Chondrocyte (in vitro differentiated cells): ENCODE measurements at places on chromosomes 6 and 20. TPM values are rescaled to one million over a fixed set of nuclear protein-coding genes. Genes with fewer than 3 reads are reported as not detected.

The WFDC5 gene
- not detected in 3 replicates for total RNA-seq

The PXDC1 gene
- 191 to 231 TPM (median 222 TPM) in 3 replicates for total RNA-seq

The MMP24 gene
- 1.1 to 2.6 TPM (median 2.4 TPM) in 3 replicates for total RNA-seq

The EIF6 gene
- 117 to 125 TPM (median 123 TPM) in 3 replicates for total RNA-seq

The BTN1A1 gene
- not detected in 3 replicates for total RNA-seq

The HAO1 gene
- total RNA-seq: not detected in 3 replicates

DNA sequence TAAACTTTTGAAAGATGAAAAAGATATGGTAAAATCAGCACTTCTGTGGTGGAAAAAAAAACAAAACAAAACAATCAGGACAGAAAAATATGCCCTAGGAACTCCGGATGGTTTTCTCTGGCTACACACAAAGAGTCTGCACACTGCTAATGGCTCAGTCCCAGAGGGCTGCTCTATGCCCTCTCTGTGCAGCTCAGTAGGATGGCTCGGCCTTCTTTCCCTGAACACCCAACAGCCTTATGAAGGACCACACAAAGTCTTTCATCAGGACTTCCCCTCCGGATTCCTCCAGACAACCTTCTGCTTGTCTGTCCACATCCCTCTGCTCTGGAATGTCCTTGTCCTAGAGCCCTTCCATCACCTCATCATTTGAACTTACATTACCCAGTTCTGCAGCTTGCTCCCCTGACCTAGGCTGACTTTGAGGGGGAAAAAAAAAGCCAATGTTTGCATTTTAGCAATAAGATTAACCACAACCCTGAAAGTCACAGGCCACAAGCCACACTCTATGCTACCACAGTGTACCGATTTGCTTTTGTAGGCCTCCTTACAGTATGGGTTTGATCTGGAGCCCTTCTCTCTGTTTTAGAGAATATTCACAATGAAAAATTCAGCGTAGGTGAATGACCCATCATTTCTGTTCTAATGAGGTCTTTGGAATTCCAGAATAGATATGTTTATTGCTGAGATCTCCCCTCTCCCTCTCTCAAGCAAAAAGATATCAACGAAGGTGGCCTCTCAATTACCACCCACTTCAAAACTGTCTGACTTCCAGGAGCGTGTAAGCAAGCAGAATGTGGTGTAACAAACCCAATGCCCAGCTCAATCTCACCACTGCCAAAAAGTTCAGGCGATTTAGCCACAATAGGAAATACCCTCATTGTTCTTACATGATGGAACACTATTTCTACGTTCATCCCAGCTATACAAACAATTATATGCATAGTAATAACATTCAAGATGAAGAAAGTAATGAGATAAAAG lies 164.0 kb downstream of the GMDS start:
- peak overlapping the region; percentile 19 for H3K27ac ChIP-seq
- H3K36me3 ChIP-seq: peaks cover 12% of the 10 kb centered on the region
- peaks cover 7% of the 10 kb centered on the region for H3K4me1 ChIP-seq
- no peak for DNase-seq
- H3K27me3 ChIP-seq: no peaks in the 10 kb centered on the region

GRCh38 chr20:44702776-44703175 lies 12.4 kb upstream of the CCN5 start:
- no peak overlapping the region for H3K4me3 ChIP-seq
- H3K4me1 ChIP-seq: peaks cover 83% of the 10 kb centered on the region
- no peak for DNase-seq
- peak overlapping the region; percentile 71 for H3K27ac ChIP-seq
- no peaks in the 10 kb centered on the region for H3K36me3 ChIP-seq

- peaks cover 6% of the 10 kb centered on the region for H3K4me1 ChIP-seq
- H3K4me3 ChIP-seq: no peak overlapping the region
- H3K36me3 ChIP-seq: no peaks in the 10 kb centered on the region
- no peak for DNase-seq
- H3K27ac ChIP-seq: no peak overlapping the region
These were observed 268.5 kb downstream of the NRN1 start for GRCh38 chr6:5738211-5738610.

DNA sequence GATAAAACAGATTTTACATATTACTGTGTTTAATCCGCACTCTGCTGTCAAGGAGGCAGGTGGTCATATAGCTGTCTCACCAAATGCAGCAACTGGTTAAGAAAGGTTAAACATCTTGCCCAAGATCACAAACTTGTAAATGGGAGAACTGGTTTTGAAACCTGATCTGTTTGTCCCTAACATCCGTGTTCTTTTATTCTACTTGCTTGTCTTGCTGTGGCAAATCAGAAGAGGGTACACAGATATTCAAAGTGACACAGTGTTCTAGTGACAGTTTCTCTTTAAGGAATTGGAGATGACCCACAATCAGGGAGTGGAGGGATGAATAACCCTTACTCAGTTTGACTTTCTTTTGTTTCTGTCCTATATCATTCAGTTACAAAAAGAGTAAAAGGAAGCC lies 83.0 kb upstream of the SGK1 start:
- no peak for DNase-seq
- no peaks in the 10 kb centered on the region for H3K4me1 ChIP-seq
- no peak overlapping the region for H3K27ac ChIP-seq
- H3K4me3 ChIP-seq: no peak overlapping the region
- no peaks in the 10 kb centered on the region for H3K36me3 ChIP-seq
- H3K27me3 ChIP-seq: peaks cover 2% of the 10 kb centered on the region

- peaks cover 5% of the 10 kb centered on the region for H3K27me3 ChIP-seq
- no peak for DNase-seq
- no peak overlapping the region for H3K4me3 ChIP-seq
- H3K4me1 ChIP-seq: peaks cover 3% of the 10 kb centered on the region
These were observed 740.8 kb downstream of the PHF3 start for GRCh38 chr6:64376394-64376793.

DNA sequence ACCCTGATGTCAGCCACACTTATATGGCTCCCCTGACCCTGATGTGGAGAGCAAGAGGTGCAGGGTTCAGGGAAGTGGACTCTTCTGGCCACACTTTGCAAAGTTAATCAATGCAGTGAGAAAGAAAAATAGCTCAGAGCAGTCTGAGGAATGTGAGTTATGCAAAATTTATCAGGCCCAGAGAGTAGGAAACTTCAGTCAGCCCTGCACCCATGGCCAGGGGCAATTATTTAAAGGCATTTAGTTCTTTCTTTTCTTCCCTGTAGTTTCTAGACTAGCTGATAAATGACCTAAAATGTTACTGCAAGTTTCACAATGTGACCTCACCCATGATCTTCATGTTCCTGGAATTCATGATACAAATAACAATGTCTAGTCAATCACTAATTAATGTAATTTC lies 143.7 kb upstream of the GGTLC1 start:
- H3K4me1 ChIP-seq: peaks cover 26% of the 10 kb centered on the region
- no peaks in the 10 kb centered on the region for H3K36me3 ChIP-seq
- H3K27me3 ChIP-seq: peaks cover 5% of the 10 kb centered on the region
- no peak overlapping the region for H3K27ac ChIP-seq
- H3K4me3 ChIP-seq: no peak overlapping the region

DNA sequence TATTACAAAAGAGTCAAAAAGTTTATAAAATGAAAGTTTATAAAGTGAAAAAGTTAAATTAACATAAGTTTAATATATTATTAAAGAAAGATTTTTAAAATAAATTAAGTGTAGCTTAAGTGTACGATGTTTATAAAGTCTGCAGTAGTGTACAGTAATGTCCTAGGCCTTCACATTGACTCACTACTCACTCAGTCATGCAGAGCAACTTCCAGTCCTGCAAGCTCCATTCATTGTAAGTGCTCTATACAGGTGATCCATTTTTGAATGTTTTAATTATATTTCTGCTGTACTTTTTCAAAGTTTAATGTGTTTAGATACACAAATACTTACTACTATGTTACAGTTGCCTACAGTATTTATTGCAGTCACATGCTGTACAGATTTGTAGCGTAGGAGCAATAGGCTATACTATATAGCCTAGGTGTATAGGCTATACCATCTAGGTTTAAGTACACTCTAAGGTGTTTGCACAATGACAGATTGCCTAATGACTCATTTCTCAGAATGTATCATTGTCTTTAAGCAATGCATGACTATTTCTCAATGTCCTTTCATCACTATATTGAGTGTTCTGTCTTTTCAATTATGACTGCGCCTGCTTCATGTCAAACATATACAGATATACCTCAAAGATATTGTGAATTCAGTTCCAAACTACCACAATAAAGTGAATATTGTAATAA lies 1110.3 kb upstream of the MAP3K7 start:
- no peak for DNase-seq
- no peak overlapping the region for H3K27ac ChIP-seq
- H3K36me3 ChIP-seq: no peaks in the 10 kb centered on the region
- H3K4me1 ChIP-seq: no peaks in the 10 kb centered on the region

DNA sequence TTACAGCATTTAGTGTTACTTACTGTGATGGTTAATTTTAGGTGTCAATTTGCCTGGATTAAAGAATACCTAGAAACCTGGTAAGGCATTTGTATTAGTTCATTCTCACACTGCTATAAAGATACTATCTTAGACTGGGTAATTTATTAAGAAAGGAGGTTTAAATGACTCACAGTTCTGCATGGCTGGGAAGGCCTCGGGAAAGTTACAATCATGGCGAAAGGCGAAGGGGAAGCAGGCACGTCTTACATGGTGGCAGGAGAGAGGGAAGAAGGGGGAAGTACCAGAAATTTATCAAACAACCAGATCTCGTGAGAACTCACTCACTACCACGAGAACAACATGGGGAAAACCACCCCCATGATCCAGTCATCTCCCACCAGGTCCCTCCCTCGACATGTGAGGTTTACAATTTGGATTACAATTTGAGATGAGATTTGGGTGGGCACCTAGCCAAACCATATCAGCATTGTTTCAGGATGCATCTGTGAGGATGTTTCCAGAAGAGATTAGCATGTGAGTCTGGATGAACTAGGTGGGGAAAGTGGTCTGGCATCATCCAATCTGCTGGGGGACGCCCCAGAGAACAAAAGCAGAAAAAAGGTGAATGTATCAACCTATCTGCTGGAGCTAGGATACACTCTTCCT lies 76.8 kb downstream of the MKKS start:
- no peak overlapping the region for H3K4me3 ChIP-seq
- peaks cover 19% of the 10 kb centered on the region for H3K4me1 ChIP-seq
- no peaks in the 10 kb centered on the region for H3K36me3 ChIP-seq
- DNase-seq: no peak
- H3K27ac ChIP-seq: no peak overlapping the region
